ENCODE measurements at places on chromosomes 13 and 19.

DNA sequence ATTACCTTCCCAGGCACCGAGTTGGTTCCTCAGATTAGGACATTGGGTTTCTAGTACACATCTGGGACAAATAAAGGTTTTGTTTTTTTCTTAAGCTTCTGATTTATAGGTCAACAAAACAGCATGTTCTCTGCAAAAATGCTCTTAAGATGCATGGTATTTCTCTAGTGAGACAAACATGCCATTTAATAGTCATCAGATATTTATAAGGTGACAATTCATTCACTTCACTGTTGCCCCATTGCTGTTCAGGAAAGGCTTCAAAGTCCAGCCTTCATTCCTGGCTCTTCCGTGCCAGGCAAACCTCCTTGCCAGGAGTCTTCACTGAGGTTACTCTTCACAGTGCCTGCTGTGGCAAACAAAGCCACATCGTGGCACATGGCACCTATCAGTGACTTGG, 156.3 kb upstream of the FNDC3A start:
- DNase-seq = no peak

DNA sequence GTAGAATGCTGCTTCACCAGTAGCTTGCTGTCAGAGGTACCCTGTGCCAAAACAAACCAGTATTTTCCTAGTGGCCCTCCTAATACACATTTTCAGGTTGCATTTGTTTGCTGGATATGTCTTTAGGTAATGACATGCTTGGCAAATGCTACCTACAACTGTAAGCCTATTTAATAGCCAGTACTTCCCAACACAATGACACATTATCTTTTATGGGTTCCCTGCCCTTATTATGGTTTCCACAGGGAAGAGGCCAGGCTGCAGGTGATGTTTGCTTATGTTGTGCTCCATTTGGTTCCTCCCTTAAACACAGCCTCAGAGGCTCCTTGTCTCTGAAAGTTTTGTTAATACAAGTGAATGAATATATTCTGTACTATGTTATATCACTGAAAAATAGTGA, 24.7 kb downstream of the FRY start:
- no peak for DNase-seq

DNA sequence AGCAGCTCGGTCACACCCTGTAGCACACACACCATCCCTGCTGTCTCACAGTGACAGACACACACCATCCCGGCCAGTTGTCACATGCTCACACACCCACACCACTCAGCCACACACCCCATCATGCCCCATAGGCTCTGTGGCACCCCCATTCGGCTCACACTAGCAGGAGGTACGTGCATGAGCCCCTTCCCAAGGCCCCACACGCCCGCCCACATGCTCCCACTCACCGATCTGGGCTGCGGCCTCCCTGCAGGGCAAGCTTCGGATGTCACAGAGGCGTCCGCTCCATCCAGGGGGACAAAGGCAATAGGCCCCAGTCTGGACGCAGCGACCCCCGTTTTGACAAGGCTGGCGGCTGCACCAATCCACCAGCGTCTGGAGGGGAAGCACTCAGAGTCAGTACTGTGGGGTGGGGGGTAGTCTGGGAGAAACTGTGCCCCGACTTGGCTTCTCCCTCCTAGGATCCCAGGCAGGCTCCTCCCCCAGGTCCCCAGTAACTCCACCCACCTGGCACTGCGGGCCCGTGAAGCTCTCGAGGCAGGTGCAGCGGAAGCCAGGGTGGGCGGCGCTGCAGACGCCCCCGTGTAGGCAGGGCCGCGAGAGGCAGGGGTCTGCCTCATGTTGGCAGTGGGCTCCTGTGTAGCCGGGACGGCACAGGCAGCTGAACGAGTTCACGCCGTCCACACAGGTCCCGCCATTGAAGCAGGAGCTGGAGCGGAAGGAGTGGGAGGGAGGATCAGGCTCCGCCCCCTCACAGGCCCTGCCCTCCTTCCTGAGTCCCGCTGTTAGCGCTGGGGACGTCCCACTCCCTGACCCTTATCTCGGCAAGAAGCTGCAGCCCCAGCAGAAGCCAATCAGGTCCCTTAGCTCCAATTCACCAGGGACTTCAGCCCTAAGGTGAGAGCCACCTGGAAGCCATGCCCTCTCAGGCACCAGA, 20.1 kb downstream of the NOTCH3 start:
- no peak for DNase-seq

DNA sequence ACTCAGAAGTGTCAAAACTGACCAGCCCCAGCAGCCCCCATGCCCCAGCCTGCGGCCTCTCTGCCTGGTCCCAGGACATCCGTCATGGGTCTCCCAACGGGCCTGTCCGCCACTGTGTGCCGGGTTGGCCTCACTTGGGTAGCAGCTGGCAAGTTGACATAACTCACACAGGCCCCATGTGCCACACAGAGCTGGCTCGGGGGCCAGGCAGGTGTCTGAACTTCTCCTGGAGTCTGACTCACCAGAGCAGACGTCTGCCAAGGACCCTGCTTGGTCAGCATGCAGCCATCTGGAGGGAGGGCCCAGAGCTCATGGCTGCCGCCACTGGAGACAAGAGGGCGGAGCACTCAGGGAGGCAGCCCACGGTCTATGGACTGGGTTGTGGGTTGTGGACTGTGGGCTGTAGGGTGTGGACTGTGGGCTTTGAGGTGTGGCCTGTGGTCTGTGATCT, 32.0 kb upstream of the TMEM255B start:
- DNase-seq = no peak

DNA sequence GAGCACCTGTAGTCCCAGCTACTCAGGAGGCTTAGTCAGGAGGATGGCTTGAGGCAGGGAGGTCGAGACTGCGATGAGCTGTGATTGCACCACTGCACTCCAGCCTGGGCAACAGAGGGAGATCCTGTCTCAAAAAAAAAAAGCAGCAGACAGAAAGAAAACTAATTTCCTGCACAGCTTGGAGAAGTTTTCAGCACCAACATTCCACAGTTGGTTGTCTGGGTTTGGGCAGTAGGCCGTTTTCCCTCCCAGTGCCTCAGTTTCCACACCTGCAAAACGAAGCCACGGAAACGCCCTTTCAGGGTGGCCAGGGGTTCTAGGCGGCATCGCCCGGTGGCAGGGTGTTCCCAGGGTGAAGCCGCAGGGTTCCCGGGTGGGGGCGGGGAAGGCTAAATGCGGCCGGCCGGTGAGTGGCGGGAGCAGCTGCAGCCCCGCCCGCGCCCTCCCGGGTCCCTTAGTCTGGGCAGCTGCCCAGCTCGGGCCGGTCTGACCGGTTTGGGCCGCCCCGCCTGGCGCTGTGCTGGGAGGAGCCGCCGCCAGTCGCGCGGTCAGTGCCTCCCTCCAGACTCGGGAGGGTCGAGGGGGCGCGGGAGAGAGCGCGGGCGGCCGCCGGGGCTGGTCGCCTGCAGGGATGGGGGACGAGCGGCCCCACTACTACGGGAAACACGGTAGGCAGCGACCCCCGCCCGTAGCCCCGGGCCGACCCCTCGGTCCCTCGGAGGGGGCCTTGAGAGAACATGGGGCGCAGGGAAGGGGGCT, at the start of gene SLC44A2:
SLC44A2 (plus strand) TSS at position 551 of the 759 bp plus-strand sequence; CDS start at position 632, 81 bp downstream.
- DNase-seq = no peak

GRCh38 chr19:33472226-33472625, 49.4 kb downstream of the PEPD start:
- no peak for DNase-seq

- DNase-seq = no peak
Measured at GRCh38 chr19:45413497-45413896, 7.1 kb downstream of the POLR1G start.

DNA sequence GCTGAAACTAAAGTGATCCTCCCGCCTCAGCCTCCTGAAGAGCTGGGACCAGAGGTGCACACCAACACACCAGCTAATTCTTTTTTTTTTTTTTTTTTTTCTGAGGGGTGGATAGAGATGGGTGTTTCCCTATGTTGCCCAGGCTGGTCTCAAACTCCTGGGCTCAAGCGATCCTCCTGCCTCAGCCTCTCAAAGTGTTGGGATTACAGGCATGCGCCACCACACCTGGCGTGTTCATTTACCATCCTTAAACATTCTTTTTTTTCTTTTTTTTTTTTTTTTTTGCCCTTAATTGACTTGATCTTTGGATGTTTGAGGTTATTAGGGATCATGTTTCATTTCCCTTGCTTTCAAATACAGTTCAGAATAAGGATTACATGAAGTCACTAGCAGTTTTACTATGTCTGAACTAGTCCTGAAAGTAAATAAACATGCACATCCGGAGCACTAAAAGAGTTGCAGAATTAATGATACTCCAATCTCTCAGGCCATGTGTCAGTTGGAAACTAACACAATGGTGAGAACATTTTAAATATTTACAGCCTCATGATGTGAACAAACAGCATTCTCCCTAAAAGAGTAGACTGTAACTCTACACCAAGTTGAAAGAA, 10.2 kb downstream of the UTP14C start:
- DNase-seq = no peak

DNA sequence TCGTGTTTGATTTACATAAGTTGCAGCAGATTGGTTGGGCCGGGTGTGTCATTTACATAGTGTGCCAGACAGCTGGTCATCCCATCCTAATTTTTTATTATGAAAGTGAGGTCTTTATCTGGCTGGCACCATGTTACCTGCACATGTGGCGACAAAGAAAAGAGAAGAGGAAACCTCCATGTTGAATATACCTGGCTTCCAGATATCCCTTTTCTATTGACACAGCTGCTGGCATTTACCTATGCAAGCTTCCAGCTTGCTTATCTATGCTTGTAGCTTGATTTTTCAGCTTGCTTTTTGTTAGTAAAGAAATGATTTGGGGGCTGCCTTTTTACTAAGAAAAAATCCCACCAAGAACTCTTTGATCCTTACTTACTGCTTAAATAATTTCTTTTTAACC, 681.3 kb upstream of the SLITRK1 start:
- DNase-seq = no peak

GRCh38 chr13:98260357-98261164, 83.5 kb upstream of the RNF113B start:
- no peak for DNase-seq

- no peak for DNase-seq
Measured at GRCh38 chr19:18153556-18154134, 682 bp downstream of the PIK3R2 start.

GRCh38 chr13:41928323-41928722, 32.6 kb downstream of the VWA8 start:
- DNase-seq = no peak

GRCh38 chr19:50645107-50645506, 4.1 kb upstream of the C19orf81 start:
- DNase-seq = no peak

GRCh38 chr19:281156-281853, 9.9 kb downstream of the PLPP2 start:
- no peak for DNase-seq

DNA sequence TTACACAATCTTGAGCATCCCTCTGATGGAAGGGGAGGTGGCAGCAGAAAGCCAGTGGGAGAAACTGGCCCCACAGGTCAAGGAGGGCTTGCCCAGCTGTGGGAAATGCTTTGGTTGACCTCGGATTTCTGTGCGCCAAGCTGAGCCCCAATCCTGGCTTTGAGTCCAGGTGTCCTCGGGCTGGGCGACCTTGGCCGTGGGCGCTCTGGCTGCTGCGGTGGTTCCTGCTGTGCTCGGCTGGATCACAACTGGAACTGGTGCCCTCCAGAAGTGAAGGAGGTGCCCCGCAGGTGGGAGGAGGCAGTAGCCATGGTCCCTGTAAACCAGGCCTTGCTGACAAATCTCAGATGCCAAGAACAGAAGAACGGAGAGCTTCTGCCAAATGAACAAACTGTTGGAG, 56.4 kb downstream of the ZNF676 start:
- DNase-seq = no peak

DNA sequence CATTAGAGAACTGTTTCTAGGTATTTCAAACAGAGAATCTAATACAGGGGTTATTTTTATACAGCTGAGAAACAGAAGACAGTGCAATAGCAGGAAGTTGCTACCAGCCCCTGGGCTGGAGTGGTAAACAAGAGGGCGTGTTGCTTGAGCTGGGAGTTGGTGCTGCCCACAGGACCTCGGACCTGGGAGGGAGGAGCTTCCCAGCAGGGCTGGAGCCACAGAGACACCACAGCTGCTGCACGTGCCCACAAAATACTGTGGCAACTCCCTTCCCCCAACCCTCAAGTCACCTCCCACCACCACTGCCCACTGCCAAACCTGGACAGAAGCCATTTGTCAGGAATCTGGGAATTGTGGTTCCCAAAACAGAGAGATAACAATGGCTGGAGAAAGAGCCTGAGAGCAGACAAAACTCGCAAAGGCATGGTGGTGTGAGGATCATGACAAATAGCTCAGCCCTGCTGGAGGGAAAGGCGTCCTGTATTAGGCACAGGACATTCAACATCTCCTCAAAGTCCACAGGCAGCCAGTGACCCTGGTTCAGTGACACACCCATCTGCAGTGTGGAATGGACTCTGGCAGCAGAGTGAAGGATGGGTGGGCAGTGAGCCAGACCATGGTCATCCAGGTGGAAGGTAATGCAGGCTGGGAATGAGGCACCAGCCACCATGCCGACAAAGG, 57.2 kb downstream of the SPATA13 start:
- no peak for DNase-seq

GRCh38 chr19:48905664-48906063, 5.6 kb downstream of the NUCB1 start:
- DNase-seq = no peak

- no peak for DNase-seq
Measured at GRCh38 chr13:30051531-30052060, 201.2 kb upstream of the UBL3 start.

- no peak for DNase-seq
Measured at GRCh38 chr19:17529239-17530158, 18.1 kb downstream of the PGLS start.

- no peak for DNase-seq
Measured at GRCh38 chr19:45200568-45200967, 22.0 kb downstream of the BLOC1S3 start.

DNA sequence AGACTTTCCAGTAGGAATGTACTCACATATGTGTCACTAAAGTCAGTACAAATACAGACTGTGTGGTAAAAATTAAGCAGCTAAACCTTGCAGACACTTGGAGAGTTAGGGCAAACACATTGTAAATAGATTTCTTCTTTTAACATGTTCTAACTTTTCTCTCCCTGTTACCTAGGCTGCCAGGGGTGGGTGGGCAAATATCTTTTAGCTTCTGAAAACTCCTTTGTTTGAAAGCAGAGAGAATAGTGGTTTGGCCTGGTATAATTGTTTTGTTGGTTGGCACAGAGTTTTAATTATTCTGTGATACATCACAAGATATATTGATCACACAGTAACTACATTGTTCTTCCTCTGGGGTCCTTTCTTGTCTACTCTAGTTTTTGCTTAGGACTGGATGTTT, 289.8 kb upstream of the DACH1 start:
- DNase-seq = no peak
